Karpas-422 (cell line): ENCODE measurements at places on chromosomes 1 and 21.
A peak's percentile ranks its signal among the peaks of the same experiment; 100 is the strongest.

GRCh38 chr1:198708761-198709525, 70.1 kb downstream of the PTPRC start:
- no peak for DNase-seq

- DNase-seq = no peak
Observed at GRCh38 chr1:4590756-4591155, 63.7 kb upstream of the AJAP1 start.

DNA sequence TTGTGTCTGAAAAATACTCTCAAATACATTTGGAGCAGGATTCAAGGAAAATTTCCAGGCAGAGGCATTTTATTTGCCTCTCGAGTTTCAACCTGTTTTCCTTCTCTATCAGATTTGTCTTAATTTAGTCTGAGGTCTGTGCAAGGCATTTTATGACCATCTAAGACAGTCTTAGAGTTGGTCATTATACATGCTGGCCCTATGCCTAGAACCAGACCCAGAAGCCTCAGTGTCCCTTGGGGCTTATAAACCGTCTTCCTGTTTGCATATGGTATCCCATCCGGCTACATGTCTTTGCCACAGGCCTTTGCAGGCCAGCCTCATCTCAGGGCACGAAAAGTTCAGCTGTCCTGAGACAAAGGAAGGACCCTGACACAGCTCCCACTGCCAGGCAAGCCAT, 346.1 kb downstream of the SIPA1L2 start:
- DNase-seq = no peak

DNA sequence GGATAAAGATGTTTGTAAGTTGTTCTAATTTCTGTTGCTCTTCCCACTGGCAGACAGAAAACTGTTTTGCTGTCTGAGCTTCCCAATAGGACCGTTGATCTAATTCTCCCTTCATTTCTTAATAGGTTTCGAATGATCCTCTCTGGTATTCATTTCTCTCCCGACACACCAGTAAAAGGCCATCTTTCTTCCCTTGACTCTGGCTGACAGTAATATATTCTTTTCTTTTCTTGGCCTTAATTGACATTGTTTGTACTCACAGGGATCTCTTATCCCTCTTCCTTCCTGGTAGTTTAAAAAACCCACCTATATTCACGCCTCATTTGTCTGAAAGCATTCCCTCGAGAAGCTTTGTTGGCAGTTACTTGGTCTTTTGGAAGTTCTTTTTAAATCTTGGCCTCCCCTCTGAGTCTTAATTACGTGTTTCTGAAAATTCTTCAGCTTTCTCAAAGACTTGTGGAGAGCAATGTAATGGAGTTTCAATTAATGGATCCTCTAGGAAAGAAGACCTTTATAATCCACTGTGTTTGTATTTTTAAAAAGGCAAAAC, 40.3 kb downstream of the MAP10 start:
- no peak for DNase-seq

DNA sequence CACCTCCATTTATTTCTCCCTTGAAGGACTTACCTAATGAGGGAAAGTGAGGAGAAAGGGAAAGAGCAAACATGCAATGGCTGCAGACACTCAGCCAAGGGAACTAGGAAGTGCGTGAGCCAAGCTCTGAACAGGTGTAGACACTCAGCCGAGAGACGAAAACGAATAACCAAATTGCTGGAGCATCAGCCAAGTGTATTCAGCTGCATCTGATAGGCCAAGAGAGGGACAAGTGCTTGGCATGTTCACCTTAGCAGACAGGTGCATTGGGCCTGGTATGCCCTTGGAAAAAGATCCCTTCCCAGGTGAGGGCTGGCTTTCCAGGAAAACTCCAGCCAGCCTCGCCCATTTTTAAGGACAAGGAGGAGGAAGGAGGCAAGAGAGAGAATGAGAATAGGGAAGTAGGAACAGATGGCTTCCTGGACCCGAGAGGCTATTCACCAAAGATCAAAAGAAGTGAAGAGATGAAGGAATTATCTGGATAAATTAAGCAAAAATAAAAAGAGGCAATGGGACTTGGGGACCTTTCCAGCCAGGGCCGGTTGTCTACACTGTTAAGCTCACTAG, 184.7 kb downstream of the TOMM20 start:
- no peak for DNase-seq

DNA sequence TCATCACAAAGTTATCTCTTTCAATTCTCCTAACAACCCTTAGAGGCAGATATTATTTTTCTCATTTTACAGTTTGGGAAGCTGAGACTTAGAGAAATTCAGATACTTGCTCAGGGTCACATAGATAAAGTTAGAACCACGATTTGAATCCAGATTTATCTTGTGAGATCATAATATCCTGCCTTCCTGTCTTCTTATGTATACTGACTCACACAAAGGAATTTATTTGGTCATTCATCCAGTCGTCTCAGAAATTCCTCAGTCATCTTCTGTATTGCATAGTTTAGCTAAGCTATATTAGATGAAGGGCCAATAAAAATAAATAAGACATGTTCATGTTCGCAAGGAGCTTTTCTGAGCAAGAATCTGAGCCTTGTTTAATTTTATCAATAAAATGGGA, 35.8 kb upstream of the RUNX1 start:
- DNase-seq = no peak

- no peak for DNase-seq
Observed at GRCh38 chr1:119133987-119134386, 6.5 kb downstream of the WARS2 start.

DNA sequence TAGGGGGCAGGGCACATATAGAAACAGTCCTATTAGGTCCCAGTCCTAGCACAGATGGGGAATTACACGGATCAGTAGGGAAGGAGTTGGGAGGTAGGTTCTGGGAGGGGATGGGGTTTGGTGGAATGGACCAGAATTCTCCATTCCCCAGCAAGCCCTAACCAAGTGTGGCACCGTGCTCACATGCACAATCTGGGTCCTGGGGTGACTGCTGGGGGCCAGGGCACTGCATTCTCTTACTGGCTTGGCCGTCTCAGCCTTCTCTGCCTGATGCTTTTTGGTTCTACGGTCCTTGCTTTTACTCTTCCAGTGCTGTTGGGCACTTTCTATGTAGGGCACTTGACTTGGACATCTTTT, 53.9 kb downstream of the NENF start:
- DNase-seq = no peak

DNA sequence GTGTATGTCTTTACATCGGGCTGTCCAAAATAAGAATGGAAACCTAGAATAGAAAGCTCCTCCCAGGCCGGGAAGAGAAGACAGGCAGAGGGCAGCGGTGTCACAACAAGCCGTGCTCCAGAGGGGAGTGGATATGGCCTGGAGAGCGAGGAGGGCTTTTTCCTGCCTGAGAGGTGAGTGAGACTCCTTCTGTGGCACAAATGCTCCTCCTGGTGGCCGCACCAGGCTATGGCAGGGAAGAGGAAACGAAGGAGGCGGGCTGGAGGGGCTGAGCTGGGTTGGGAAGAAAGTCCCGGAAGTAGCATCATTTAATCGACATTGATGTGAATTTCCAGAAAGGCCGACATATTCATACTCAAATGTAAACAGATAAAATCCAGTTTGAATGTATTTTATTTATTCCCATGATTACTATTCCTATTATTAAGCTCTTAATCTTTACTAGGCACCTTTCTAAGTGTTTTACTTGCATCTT, 54.7 kb downstream of the MEF2D start:
- DNase-seq = peak; percentile 90

GRCh38 chr21:26798856-26799751, 46.1 kb downstream of the ADAMTS1 start:
- no peak for DNase-seq

- DNase-seq = no peak
Observed at GRCh38 chr1:97192872-97193572, 471.4 kb downstream of the PTBP2 start.

- DNase-seq = no peak
Observed at GRCh38 chr1:182680901-182681567, 3.4 kb downstream of the RGS8 start.

DNA sequence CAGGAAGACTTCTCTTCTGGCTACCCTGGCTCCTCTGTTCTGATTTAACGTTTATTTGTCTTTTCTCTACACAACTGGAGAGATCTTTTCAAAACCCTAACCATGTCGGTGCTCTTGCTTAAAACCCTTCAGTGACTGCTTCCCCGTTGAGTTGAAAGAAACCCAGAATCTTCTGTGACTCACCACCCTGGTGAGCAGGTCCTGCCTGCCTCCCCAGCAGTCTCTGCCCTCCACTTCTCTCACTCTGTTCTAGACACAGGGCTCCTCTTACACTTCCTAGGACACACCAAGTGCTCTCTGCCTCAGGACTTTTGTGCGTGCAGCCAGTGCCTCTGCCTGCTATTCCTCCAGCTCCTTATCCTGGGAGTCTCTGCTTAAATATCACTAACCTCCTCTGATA, 131.4 kb downstream of the IER5 start:
- DNase-seq = no peak

GRCh38 chr1:241330619-241331327, 26.2 kb downstream of the RGS7 start:
- no peak for DNase-seq

DNA sequence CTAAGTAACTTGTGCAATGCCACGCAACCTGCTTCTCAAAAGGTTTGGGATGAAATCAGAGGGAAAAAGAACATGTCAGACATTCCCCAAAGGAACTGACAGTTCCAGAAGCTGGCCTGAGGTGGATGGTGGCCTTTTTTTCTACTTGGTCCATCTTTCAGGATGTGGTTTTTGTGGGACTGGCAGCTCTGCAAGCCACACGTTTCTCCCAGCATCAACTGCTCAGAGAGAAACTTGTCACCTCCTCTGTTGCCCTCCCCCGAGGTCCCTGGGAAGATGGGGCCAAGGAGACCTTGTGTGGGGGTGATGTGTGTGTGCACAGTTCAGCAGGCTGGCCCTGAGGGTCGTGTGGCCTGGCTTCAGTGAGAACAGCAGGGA, 2.5 kb upstream of the DHRS3 start:
- DNase-seq = no peak

DNA sequence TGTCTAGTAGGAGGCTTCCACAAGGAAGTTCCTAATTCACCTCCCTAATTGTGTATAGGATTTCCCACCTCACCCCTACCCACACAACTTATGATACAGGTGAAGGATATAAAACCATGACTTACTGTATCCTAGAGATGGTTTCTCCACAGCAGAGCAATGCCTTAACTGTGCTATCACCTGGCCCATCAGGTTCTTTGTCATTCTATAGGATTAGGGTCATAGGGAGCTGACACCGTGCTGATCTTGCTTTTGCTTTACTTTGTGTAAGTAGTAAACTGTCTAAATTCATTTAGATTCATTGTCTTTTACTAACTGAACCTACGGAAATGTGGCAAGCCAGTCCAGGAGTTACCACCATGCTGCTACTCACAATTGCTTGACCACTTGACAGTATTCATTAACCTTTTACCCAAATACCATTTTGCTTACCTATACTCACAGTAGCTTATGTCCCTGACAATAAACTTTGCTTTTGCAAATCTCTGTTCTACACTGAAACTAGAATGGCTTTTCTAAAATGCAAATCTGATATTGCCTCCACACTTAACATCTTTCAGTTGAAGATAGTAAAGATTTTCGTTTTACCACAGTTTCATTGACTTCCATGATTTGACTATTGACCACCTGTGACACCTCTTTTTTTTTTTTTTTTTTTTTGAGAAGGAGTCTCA, 147.6 kb downstream of the IFI44 start:
- DNase-seq = no peak

- no peak for DNase-seq
Observed at GRCh38 chr1:157089789-157090188, 9.8 kb downstream of the ETV3L start.

GRCh38 chr1:81585371-81585770, 215.4 kb upstream of the ADGRL2 start:
- DNase-seq = no peak

GRCh38 chr1:108070662-108071061, 105.7 kb upstream of the VAV3 start:
- no peak for DNase-seq

GRCh38 chr1:51247022-51247421, 10.9 kb downstream of the RNF11 start:
- no peak for DNase-seq

- peak; percentile 45 for DNase-seq
Observed at GRCh38 chr1:8818325-8818775, 910 bp upstream of the RERE start.

GRCh38 chr1:161872506-161872905, 106.4 kb downstream of the ATF6 start:
- DNase-seq = no peak

GRCh38 chr1:52352690-52353089, 13.3 kb downstream of the CC2D1B start:
- DNase-seq = no peak

- DNase-seq = no peak
Observed at GRCh38 chr1:100875228-100875627, 19.4 kb downstream of the EXTL2 start.

DNA sequence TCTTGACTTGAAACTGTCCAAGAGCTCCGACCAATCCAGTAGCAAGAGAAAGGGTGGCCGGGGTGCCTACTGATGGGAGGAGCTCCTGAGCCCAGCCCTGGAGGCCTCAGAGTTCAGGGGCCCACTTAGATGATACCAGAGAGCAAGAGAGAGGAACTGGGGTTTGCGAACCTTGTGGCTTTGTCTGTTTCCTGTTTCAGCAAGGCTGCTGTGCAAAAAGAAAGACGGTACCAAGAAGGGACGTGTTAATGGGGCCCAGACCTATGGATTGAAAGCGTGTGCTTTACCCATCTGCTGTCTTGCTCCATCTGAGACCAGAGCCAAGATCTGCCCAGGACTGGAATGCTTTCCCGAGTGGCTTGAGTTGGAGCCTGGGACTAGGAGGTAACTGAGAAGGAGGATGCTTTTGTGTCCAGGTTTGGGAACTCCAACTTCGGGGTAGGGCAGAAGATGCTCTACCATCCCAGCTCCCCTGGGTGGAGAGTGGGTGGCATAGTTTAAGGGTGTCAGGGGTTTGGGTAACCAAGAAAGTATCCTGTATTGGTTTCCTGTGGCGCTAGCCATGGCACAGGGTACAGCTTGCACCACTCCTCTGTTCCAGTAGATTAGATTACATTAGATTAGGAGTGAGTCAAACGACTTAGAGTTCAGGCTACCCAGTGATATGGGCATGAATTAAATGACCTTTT, at the start of gene TRAF3IP3:
Gene TRAF3IP3, plus strand, starts transcription at position 128 of the 689 bp plus-strand sequence. CDS start 3,987 bp downstream, outside the sequence.
- peak; percentile 65 for DNase-seq

- no peak for DNase-seq
Observed at GRCh38 chr1:99397029-99397428, 132.7 kb downstream of the PLPPR4 start.

GRCh38 chr1:182309631-182310351, 81.8 kb downstream of the GLUL start:
- no peak for DNase-seq
